ENCODE measurements at places on chromosomes 6 and 20. TPM values are rescaled to one million over a fixed set of nuclear protein-coding genes. Genes with fewer than 3 reads are reported as not detected.

DNA sequence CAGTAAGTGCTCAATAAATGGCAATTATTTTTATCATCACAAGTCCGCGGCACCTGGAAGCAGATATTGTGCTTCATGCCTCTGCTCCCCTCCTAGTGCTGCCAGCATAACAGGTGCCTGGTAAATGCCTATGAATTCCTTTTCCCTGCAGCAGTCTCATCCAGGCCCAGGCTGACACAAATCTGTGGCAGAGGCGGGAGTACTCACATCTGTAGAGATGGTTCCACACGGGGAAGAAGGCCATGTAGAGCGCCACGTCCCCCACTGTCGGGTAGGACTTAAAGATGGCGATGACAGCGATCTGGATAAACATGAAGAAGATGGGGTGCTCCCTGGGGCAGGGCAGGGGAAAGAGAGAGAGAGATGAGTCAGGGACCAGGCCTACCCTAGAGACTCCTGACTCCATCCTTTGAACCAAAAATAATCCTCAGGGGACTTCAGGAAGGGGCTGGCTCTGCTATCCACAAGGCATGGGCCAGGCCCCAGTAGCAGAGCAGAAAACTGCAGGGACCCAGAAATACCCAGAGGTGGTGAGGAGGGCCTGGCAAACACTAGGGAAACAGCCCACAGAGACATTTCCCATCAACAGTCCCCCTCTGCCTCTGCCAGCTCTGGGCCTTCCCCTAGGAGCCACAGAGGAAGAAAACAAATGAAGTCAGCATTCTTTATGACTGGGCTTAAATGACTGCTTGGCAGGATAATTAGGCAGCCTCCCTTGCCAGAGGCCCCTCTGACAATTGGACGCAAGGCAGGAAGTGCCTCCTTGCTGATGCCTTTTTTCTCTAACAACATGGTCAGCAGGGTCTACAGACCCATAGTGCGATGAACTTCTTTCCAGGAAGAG lies 23.0 kb downstream of the MAP1LC3A start:
- no peak for DNase-seq
- no peak overlapping the region for H3K27ac ChIP-seq
- no peaks in the 10 kb centered on the region for H3K4me1 ChIP-seq
- no peaks in the 10 kb centered on the region for H3K36me3 ChIP-seq
- no peaks in the 10 kb centered on the region for H3K27me3 ChIP-seq

- H3K4me3 ChIP-seq = no peak overlapping the region
- no peak for DNase-seq
- H3K36me3 ChIP-seq = no peaks in the 10 kb centered on the region
Observed at GRCh38 chr6:10528158-10528981, 7.2 kb downstream of the GCNT2 start.

GRCh38 chr6:6790891-6791290 lies 202.4 kb downstream of the LY86 start:
- H3K4me3 ChIP-seq = no peak overlapping the region
- peaks cover 5% of the 10 kb centered on the region for H3K27me3 ChIP-seq
- no peak for DNase-seq
- no peaks in the 10 kb centered on the region for H3K36me3 ChIP-seq
- H3K4me1 ChIP-seq = peaks cover 5% of the 10 kb centered on the region
- no peak overlapping the region for H3K27ac ChIP-seq

- H3K27me3 ChIP-seq = peaks cover 3% of the 10 kb centered on the region
- no peak overlapping the region for H3K4me3 ChIP-seq
- H3K4me1 ChIP-seq = peaks cover 43% of the 10 kb centered on the region
- no peak for DNase-seq
- H3K36me3 ChIP-seq = no peaks in the 10 kb centered on the region
- H3K27ac ChIP-seq = no peak overlapping the region
Observed at GRCh38 chr6:107665382-107665781, 158.7 kb downstream of the SCML4 start.

GRCh38 chr6:129110690-129111343 lies 227.9 kb downstream of the LAMA2 start:
- no peaks in the 10 kb centered on the region for H3K27me3 ChIP-seq
- H3K4me3 ChIP-seq = no peak overlapping the region
- H3K4me1 ChIP-seq = peaks cover 4% of the 10 kb centered on the region
- no peaks in the 10 kb centered on the region for H3K36me3 ChIP-seq
- DNase-seq = no peak

NMBR gene
- not detected for total RNA-seq

DNA sequence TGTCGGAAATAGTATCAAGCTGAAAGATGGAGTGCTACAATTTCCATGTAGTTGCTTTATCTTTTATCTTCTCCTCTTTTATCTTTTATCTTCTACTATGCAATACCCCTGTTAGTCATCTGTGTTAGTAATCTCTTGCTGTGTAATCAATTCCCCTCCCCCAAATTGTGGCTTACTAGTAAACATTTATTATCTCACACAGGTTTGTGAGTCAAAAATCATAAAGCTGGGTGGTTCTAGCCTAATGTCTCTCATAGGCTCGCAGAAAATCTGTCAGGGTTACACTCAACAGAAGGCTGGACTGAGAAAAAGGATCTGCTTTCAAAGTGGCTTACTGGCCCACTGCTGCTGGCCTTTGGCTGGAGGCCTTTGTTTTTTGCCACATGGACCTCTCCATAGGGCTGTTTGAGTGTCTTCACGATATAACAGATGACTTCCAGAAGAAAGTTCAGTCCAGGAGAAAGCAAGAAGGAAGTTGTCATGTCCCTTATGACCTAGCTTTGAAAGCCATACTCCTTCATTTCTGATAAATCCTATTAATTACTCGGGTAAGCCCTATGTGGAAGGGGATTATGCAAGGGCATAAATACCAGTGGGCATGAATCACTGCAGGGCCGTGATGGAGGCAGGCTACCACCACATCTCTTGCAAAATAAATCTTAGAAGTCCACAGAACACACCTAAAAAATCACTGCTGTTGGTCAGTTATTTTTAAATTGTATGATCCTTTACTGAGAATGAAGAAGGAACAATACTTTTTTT lies 24.5 kb upstream of the PTCHD4 start:
- H3K4me1 ChIP-seq = no peaks in the 10 kb centered on the region
- H3K27ac ChIP-seq = no peak overlapping the region
- no peak overlapping the region for H3K4me3 ChIP-seq
- DNase-seq = no peak
- H3K27me3 ChIP-seq = no peaks in the 10 kb centered on the region

KCNQ5 gene
- total RNA-seq = 1.5 TPM

DNA sequence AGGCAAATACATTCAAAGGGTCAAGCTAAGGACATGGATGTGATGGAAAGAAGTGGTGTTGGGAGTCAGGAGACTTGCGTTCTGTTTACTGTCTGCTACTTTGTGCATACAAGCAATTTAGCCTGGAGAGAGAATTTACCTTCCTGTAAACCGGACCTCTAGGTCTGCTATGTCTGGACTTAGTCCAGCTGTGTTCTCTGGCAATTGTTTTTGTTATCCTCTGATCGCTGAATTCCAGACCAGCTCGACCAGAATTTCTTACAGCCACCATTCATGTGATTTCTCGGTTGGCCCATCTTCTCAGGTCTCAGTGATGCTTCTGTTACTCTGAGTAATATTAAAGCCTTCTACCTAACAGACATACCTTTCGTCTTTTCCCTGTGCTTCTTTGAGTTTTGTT lies 75.2 kb downstream of the LRRC1 start:
- H3K4me3 ChIP-seq = no peak overlapping the region
- peaks cover 10% of the 10 kb centered on the region for H3K4me1 ChIP-seq
- no peaks in the 10 kb centered on the region for H3K27me3 ChIP-seq

- H3K4me1 ChIP-seq = no peaks in the 10 kb centered on the region
- peaks cover 31% of the 10 kb centered on the region for H3K36me3 ChIP-seq
- H3K27ac ChIP-seq = no peak overlapping the region
- H3K27me3 ChIP-seq = peaks cover 4% of the 10 kb centered on the region
Observed at GRCh38 chr6:80425089-80425823, 318.8 kb downstream of the BCKDHB start.

CDS2 gene
- 153 TPM for total RNA-seq

- no peaks in the 10 kb centered on the region for H3K36me3 ChIP-seq
- no peaks in the 10 kb centered on the region for H3K27me3 ChIP-seq
- no peaks in the 10 kb centered on the region for H3K4me1 ChIP-seq
Observed at GRCh38 chr6:45001663-45002062, 326.5 kb upstream of the RUNX2 start.

EPHA7 gene
- total RNA-seq = 3.6 TPM

- no peak for DNase-seq
- peaks cover 10% of the 10 kb centered on the region for H3K27me3 ChIP-seq
- peaks cover 5% of the 10 kb centered on the region for H3K36me3 ChIP-seq
- H3K27ac ChIP-seq = no peak overlapping the region
- no peak overlapping the region for H3K4me3 ChIP-seq
- peaks cover 24% of the 10 kb centered on the region for H3K4me1 ChIP-seq
Observed at GRCh38 chr20:43921227-43921780, 6.7 kb downstream of the TOX2 start.

CRIP3 gene
- total RNA-seq = 0.69 TPM

DNA sequence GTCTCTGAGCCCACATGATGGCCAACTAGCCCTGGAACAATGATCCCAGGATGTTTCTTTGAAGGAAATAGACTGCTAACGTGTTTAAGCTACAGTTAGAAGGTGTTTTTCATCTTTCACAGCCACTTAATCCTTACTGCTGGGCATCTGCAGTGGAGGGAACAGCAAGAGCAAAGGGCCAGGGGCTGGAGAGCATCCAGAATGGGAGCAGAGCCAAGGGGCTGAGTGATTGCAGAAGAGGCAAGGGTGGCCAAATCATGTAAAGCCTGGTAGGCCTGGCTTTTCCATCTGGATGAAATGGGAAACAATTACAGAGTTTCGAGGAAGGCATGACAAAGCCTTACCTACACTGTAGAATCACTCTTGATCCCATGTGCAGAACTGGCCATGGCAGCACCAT lies 18.7 kb upstream of the LAMP5 start:
- no peaks in the 10 kb centered on the region for H3K36me3 ChIP-seq
- no peak for DNase-seq
- H3K27ac ChIP-seq = no peak overlapping the region
- H3K27me3 ChIP-seq = no peaks in the 10 kb centered on the region
- no peaks in the 10 kb centered on the region for H3K4me1 ChIP-seq

GRCh38 chr6:63441266-63441956 lies 121.6 kb upstream of the LGSN start:
- no peak overlapping the region for H3K4me3 ChIP-seq
- H3K27ac ChIP-seq = no peak overlapping the region
- H3K36me3 ChIP-seq = no peaks in the 10 kb centered on the region
- H3K4me1 ChIP-seq = peaks cover 3% of the 10 kb centered on the region
- H3K27me3 ChIP-seq = peaks cover 9% of the 10 kb centered on the region

- peaks cover 6% of the 10 kb centered on the region for H3K27me3 ChIP-seq
- H3K4me3 ChIP-seq = peak overlapping the region; percentile 47
- DNase-seq = no peak
- peak overlapping the region; percentile 64 for H3K27ac ChIP-seq
- peaks cover 29% of the 10 kb centered on the region for H3K4me1 ChIP-seq
Observed at GRCh38 chr20:25686081-25687067, 10.3 kb downstream of the ZNF337 start.

GRCh38 chr20:10710991-10711775 lies 37.4 kb upstream of the JAG1 start:
- H3K36me3 ChIP-seq = no peaks in the 10 kb centered on the region
- no peak overlapping the region for H3K27ac ChIP-seq
- no peak overlapping the region for H3K4me3 ChIP-seq
- no peak for DNase-seq
- no peaks in the 10 kb centered on the region for H3K27me3 ChIP-seq

PRR18 gene
- total RNA-seq = not detected

DNA sequence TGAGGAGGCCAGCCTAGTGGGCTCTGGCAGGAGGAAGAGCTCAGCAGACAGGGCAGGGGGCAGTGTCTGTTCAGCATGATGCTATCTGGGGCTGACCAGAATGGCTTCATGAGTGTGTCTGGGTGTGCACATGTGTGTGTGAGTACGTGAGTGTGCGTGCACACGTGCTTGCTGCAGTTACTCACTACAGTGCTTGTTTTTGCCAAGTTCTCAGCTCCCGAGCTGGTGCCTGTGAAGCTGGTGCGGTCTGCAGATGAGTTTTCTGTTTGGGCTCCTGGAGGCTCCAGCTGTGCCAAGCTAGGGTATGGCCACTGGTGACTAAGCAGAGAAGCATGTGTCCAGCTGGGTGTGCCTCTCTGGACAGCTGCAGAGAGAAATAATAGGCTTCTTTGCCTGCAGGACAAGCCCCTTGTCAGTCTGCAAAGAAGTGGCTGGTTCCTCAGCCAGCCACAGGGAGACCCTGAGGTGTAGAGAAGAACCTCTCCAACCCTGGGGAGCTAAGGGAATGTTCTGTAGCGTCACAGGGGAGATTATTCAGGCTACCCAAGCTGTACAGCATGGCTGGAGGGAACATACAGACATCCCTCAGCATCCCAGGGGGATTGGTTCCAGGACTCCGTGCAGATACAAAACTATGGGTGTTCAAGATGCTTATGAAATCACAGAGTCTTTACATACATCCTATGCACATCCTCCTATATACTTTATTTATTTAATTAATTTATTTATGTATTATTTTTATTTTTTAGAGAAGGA lies 40.2 kb upstream of the FAM50B start:
- no peaks in the 10 kb centered on the region for H3K36me3 ChIP-seq
- H3K4me3 ChIP-seq = no peak overlapping the region
- H3K27me3 ChIP-seq = no peaks in the 10 kb centered on the region
- peaks cover 5% of the 10 kb centered on the region for H3K4me1 ChIP-seq

TP53TG5 gene
- not detected for total RNA-seq

GRCh38 chr6:64014595-64014994 lies 379.0 kb downstream of the PHF3 start:
- no peak overlapping the region for H3K27ac ChIP-seq
- H3K36me3 ChIP-seq = no peaks in the 10 kb centered on the region

GRCh38 chr20:43910564-43910963 lies 4.1 kb upstream of the TOX2 start:
- H3K4me3 ChIP-seq = no peak overlapping the region
- no peak overlapping the region for H3K27ac ChIP-seq
- peaks cover 11% of the 10 kb centered on the region for H3K36me3 ChIP-seq
- peaks cover 16% of the 10 kb centered on the region for H3K27me3 ChIP-seq
- H3K4me1 ChIP-seq = peaks cover 5% of the 10 kb centered on the region
- DNase-seq = no peak

DNA sequence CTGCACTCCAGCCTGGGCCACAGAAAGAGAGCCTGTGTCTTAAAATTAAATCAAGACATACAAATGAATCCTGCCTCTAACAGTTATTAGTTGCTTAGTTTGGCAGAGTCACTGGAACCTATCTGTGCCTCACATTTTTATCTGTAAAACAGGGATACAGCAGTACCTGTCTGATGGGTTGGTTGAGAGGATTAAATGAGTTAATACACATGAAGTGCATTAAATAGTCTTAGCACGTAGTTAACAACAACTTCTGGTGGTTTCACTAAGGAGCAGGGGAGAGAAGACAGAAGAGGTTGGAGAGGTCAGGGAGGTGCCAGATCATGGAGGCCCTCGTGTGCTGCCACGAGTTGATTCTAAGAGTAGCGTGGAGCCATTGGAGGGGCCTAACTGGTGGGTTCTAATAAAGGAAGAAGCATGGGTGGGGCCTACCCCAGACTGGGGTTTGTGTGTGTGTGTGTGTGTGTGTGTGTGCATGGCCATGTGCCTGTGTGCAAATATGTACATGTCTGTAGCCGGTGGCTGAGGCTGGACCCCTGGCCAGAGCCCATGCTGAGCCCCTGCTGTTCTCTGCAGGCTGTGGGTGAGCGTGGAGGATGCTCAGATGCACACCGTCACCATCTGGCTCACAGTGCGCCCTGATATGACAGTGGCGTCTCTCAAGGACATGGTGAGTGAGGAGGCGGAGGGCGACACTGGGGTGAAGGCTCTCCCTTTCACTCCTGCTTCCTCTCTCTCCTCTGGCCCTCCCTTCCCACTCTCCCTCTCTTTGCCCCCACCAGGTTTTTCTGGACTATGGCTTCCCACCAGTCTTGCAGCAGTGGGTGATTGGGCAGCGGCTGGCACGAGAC lies 9.1 kb downstream of the RBCK1 start:
- peaks cover 18% of the 10 kb centered on the region for H3K36me3 ChIP-seq
- DNase-seq = no peak
- no peak overlapping the region for H3K27ac ChIP-seq
- peaks cover 4% of the 10 kb centered on the region for H3K4me1 ChIP-seq
- H3K4me3 ChIP-seq = no peak overlapping the region

All from glutamatergic neuron (in vitro differentiated cells).